ENCODE measurements at places on chromosomes 16 and 17.

DNA sequence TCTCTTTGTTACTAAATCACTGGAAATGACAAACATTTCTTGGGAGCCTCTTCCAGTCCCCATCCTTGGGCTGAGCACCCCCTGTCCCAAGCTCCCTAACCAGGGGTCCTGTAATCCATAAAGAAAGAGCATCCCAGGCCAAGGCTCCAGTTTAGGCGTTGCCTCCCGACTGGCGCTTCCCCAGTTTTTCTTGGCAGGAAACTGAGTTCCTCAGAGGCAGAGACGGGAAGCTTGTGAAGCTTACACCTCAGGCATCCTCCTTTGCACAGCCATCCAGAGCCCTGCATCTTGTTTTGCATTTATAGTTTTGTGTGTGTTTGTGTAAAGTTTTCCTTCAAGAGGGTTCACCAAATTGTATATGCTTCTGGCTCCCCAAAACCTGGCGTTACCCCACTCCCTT, 7.1 kb downstream of the COPZ2 start:
- DNase-seq, result no peak

DNA sequence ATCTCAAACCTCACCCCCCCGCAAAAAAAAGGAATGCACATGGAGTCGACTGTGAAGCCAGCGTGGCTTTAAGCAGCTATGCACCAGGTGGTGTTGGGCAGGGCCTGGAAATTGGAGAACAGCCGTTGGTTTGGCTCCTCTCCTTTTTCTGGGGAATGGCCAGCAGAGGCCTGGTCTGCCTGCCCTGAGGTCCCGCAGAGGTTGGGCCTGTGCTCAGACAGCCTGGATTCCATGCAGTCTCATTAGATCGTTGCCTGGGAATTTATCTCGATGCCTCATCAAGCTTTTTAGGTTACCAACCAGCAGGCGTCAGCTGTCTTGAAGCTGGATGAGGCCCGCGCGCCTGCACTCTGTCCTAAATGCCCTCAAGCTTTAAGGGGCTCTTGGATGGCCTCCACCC, 9.8 kb downstream of the SLC12A3 start:
- DNase-seq, result no peak

- DNase-seq, result no peak
Observed at GRCh38 chr17:69497161-69497560, 82.7 kb downstream of the MAP2K6 start.

DNA sequence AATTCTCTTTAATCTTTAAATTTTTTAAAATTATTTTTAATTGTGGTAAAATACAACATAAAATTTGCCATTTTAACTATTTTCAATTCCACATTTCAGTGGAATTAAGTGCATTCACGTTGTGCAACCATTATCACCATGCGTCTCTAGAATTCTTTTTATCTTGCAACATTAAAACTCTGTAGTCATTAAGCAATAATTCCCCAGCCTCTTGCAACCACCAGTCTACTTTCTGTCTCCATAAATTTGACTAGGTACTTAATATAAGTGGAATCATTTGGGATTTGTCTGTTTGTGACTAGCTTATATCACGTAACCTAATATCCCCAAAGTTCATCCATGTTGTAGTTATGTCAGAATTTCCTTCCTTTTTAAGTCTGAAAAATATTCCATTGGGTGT, 79.1 kb downstream of the TAOK1 start:
- peak; percentile 1 for DNase-seq

DNA sequence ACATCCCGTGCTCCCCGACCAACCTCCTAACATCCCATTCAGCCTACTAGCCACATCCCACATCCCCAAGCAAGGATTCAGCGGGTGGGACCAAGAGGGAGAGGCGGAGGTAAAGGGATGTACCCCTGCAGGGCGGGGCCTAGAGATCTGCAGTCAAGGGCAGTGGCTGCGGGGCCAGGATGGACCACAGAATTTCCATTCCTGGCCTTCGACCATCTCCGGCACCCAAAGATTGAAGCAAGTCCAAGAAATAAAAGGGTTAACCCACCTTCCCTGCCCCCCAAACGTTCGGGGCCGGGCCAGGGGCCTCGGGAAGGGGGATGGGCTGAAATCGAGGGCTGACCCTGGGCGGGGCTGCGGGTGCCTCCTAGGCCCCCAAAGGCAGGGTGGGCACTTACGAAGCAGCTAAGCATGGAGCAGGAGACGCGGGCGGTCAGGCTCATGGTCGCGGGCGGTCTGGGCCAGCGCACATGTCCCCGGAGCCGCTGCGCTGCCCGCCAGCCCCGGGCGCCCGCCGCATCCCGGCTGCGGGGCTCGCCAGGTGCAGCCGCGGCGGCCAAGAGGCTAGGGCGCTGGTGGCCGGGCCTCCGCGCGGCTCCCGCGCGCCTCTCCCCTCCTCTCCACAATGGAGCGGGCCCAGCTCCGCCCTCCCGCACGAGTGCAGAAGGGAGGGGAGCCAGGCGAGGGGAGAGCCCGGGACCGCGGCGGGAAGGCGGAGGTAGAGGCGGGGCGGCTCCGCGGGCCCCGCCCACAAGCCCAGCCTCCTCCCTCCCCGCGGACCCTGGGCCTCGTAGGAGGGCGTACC, at the start of gene MTMR4:
TSS of gene MTMR4 (minus strand) at position 674 of the 805 bp plus-strand sequence. CDS start at position 443, 231 bp downstream.
- DNase-seq, result peak; percentile 85

GRCh38 chr17:45828582-45829133, 16.0 kb upstream of the SPPL2C start:
- DNase-seq, result peak; percentile 30

- DNase-seq, result no peak
Observed at GRCh38 chr17:12097326-12097725, 76.6 kb downstream of the MAP2K4 start.

GRCh38 chr16:28603381-28604185, 6.3 kb downstream of the SULT1A1 start:
- DNase-seq, result no peak
